ENCODE measurements at places on chromosomes 3 and 15. TPM values are rescaled to one million over a fixed set of nuclear protein-coding genes. Genes with fewer than 3 reads are reported as not detected.
A peak's percentile ranks its signal among the peaks of the same experiment; 100 is the strongest.

- H3K4me1 ChIP-seq = no peaks in the 10 kb centered on the region
- H3K27ac ChIP-seq = no peak overlapping the region
- H3K36me3 ChIP-seq = no peaks in the 10 kb centered on the region
- no peaks in the 10 kb centered on the region for H3K27me3 ChIP-seq
- no peak overlapping the region for H3K4me3 ChIP-seq
These were observed 5.5 kb downstream of the MYL3 start for GRCh38 chr3:46857485-46858341.

PPCDC gene
- total RNA-seq = 15.1 TPM

GRCh38 chr3:128351546-128351945 is 115.1 kb downstream of the DNAJB8 start:
- no peaks in the 10 kb centered on the region for H3K27me3 ChIP-seq
- H3K27ac ChIP-seq = no peak overlapping the region
- DNase-seq = no peak

TLR9 gene
- total RNA-seq = 21.0 TPM

GRCh38 chr3:58085616-58086015 is 77.4 kb downstream of the FLNB start:
- H3K4me3 ChIP-seq = no peak overlapping the region
- peaks cover 8% of the 10 kb centered on the region for H3K4me1 ChIP-seq
- H3K27ac ChIP-seq = peak overlapping the region; percentile 46

DNA sequence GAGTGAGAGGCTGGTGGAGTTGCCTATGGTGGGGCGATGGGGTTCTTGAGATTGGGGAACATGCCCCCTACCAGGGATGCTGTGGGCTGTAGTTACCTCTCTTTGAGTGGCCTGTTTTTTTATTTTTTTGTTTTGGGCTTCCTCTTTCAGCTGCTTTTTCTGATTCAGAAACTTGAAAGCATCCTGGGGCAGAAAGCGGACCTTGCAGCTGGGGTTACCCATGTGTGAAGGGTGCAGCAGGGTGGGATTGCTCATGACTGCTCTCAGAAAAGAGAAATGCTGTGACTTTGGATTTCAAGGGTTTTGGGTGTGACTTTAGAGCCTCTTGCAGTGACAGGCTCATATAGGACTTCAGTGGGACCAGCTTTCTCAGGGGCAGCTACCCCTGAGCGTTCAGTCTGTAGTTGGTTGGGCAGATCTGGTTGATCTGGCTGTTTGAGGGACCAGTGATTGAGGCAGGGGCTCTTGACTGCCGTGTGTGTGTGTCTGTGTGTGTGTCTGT is 1.8 kb downstream of the LIMD1 start:
- peak; percentile 91 for DNase-seq
- H3K36me3 ChIP-seq = peaks cover 29% of the 10 kb centered on the region
- H3K27me3 ChIP-seq = no peaks in the 10 kb centered on the region
- peak overlapping the region; percentile 76 for H3K27ac ChIP-seq
- peaks cover 82% of the 10 kb centered on the region for H3K4me1 ChIP-seq

BCL2A1 gene
- 32.9 TPM for total RNA-seq

RGMA gene
- not detected for total RNA-seq

ASB14 gene
- total RNA-seq = not detected

GRCh38 chr15:57806003-57806402 is 99.5 kb downstream of the POLR2M start:
- no peaks in the 10 kb centered on the region for H3K4me1 ChIP-seq
- no peaks in the 10 kb centered on the region for H3K27me3 ChIP-seq
- no peaks in the 10 kb centered on the region for H3K36me3 ChIP-seq
- H3K4me3 ChIP-seq = no peak overlapping the region
- H3K27ac ChIP-seq = no peak overlapping the region

- no peak overlapping the region for H3K4me3 ChIP-seq
- no peaks in the 10 kb centered on the region for H3K4me1 ChIP-seq
- DNase-seq = no peak
- peaks cover 2% of the 10 kb centered on the region for H3K27me3 ChIP-seq
- no peaks in the 10 kb centered on the region for H3K36me3 ChIP-seq
- H3K27ac ChIP-seq = no peak overlapping the region
These were observed 117.2 kb downstream of the ADCY5 start for GRCh38 chr3:123331651-123332050.

DNA sequence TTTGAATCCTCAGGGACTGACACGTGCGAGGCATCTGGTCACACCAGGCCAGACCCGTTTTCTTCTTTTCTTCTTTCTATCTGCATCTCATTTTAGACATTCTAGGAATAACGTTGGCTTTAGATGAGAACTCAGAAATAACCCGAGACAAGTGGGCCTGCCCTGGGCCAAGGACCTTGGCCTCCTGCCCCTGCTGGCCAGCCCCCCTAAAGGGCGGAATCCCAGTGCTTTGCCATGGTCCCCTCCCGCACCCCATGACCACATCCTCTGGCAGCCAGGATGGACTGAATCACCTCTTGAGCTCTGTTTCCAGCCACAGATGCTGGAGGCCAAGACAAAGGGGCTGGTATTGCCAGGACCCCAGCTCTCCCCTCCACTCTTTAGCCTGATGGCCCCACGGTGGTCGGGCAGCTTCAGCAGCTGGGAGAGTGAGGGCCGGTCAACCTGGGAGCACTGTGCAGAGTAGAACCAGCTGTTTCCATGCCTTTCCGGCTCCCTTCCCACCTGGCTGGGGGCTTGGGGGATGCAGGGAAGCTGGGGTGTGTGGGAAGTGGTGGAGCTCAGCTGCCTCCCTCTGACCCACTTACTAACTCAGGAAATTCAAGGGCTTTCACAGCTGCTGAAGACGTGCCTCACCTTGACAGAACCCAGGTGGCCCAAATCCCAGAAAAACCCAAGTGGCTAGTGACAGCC is 190.9 kb downstream of the FAM43A start:
- no peak overlapping the region for H3K4me3 ChIP-seq
- DNase-seq = no peak
- H3K27me3 ChIP-seq = no peaks in the 10 kb centered on the region
- no peaks in the 10 kb centered on the region for H3K36me3 ChIP-seq
- H3K4me1 ChIP-seq = peaks cover 29% of the 10 kb centered on the region
- H3K27ac ChIP-seq = no peak overlapping the region

CX3CR1 gene
- 0.19 TPM for total RNA-seq

GRCh38 chr15:49060710-49061495 is 14.7 kb upstream of the SECISBP2L start:
- H3K36me3 ChIP-seq = no peaks in the 10 kb centered on the region
- no peak overlapping the region for H3K27ac ChIP-seq
- H3K4me1 ChIP-seq = no peaks in the 10 kb centered on the region
- no peak for DNase-seq
- H3K4me3 ChIP-seq = no peak overlapping the region

FGF7 gene
- 0.12 TPM for total RNA-seq

CCDC54 gene
- total RNA-seq = not detected

LMAN1L gene
- 1.1 TPM for total RNA-seq

GRCh38 chr3:53989946-53990345 is 98.3 kb upstream of the SELENOK start:
- no peaks in the 10 kb centered on the region for H3K4me1 ChIP-seq
- H3K27ac ChIP-seq = no peak overlapping the region
- no peaks in the 10 kb centered on the region for H3K36me3 ChIP-seq
- DNase-seq = no peak

- H3K36me3 ChIP-seq = no peaks in the 10 kb centered on the region
- DNase-seq = no peak
- no peaks in the 10 kb centered on the region for H3K4me1 ChIP-seq
- H3K4me3 ChIP-seq = no peak overlapping the region
- no peak overlapping the region for H3K27ac ChIP-seq
- no peaks in the 10 kb centered on the region for H3K27me3 ChIP-seq
These were observed 82.4 kb downstream of the RTP4 start for GRCh38 chr3:187450431-187451190.

- H3K4me1 ChIP-seq = no peaks in the 10 kb centered on the region
- no peak overlapping the region for H3K4me3 ChIP-seq
- H3K27ac ChIP-seq = no peak overlapping the region
- no peaks in the 10 kb centered on the region for H3K36me3 ChIP-seq
- DNase-seq = no peak
These were observed 114.1 kb upstream of the CFAP20DC start for GRCh38 chr3:59163953-59164352.

DNA sequence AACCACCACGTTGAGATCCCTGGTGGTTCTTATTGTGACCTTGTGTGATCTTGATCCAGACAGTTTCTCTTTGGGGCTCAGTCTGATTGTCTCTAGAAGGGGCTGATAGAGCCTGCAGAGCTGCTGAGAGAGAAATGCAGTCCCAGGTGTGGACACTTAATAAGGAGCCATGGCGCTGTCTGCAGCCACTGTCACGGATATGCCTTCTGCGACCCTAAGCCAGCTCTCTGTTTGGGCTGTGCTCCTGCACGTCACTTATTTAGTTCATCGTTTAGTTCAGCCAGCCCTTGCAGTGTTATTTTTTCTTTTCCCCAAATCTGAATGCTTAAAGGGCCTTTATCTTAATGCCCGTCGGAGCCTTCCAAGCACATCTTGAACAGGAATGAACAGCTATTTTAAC is 12.0 kb downstream of the SLC6A1 start:
- H3K4me1 ChIP-seq = no peaks in the 10 kb centered on the region
- H3K27me3 ChIP-seq = no peaks in the 10 kb centered on the region
- no peak overlapping the region for H3K27ac ChIP-seq
- no peak overlapping the region for H3K4me3 ChIP-seq

GRCh38 chr3:141064255-141064926 is 13.2 kb downstream of the SPSB4 start:
- no peak overlapping the region for H3K4me3 ChIP-seq
- H3K27ac ChIP-seq = no peak overlapping the region
- DNase-seq = no peak

DNA sequence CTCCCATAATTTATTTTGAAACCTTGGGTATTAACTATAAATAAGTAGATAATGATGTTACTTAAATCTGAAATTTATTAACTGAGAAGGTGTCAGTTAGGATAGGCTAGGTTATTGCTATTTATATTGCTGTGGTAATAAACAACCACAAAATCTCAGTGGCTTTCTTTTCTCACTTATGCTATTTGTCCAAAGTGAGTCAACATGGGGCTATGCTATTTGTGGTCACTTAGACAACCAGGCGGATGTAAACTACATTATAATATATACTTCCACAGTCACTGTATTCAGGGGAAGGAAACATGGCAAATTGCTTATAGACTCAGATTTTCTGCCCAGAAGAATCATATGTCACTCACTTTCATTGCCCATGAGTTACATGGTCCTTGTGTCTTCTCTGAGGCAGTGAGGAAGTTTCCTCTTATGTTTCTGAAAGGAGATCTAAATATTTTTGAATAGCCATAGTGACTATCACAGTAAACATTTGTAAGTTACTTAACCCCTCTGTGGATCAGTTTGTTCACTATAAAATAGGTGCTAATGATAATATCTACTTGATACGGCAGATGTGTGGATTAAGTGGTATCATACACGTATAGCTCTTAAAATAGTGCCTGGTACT is 19.8 kb downstream of the HMG20A start:
- peaks cover 2% of the 10 kb centered on the region for H3K36me3 ChIP-seq
- H3K4me3 ChIP-seq = no peak overlapping the region
- no peak overlapping the region for H3K27ac ChIP-seq
- no peaks in the 10 kb centered on the region for H3K27me3 ChIP-seq
- peaks cover 8% of the 10 kb centered on the region for H3K4me1 ChIP-seq

DNA sequence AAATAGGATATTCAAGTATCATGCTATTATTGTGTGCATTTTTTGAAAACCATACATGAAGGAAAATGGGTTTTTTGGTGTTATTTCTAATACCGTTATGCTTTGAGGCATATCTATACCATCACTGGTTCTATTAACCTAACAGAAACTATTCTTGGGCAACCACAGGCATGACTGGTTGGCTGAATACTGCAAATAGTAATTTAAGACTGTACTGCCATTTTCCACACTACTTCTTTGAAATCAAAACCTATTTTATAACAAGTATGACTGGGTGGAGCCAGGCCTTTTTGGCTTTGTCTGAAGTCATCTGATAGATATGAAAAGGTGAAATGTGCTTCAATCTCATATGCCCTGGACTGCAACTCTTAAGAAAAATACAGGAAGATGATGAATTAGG is 115.1 kb downstream of the ULK4 start:
- no peak overlapping the region for H3K27ac ChIP-seq
- H3K36me3 ChIP-seq = no peaks in the 10 kb centered on the region
- no peaks in the 10 kb centered on the region for H3K27me3 ChIP-seq
- H3K4me1 ChIP-seq = no peaks in the 10 kb centered on the region
- no peak for DNase-seq

- no peaks in the 10 kb centered on the region for H3K36me3 ChIP-seq
- H3K4me1 ChIP-seq = no peaks in the 10 kb centered on the region
- no peak overlapping the region for H3K4me3 ChIP-seq
- no peak for DNase-seq
- no peaks in the 10 kb centered on the region for H3K27me3 ChIP-seq
- H3K27ac ChIP-seq = no peak overlapping the region
These were observed 889.2 kb downstream of the PDCD6IP start for GRCh38 chr3:34687671-34688070.

MUSTN1 gene
- 5.1 TPM for total RNA-seq

DNA sequence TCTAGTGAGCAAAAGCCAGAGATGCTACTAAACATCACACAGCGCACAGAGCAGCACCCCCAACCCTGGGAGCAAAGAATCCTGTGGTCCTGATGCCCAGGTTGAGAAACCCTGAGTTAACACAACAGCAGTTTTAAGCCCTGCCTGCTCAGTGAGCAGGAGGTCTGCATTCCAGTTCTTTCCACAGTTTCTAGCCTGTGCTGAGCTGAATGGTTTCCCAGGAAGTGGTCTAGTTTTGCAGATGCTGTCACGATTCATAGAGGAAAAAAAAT is 171.1 kb upstream of the PROK2 start:
- no peak overlapping the region for H3K27ac ChIP-seq
- H3K4me3 ChIP-seq = no peak overlapping the region
- no peaks in the 10 kb centered on the region for H3K27me3 ChIP-seq
- H3K36me3 ChIP-seq = no peaks in the 10 kb centered on the region
- no peak for DNase-seq
- peaks cover 11% of the 10 kb centered on the region for H3K4me1 ChIP-seq

ISL2 gene
- total RNA-seq = 0.22 TPM

WWTR1 gene
- 0.92 TPM for total RNA-seq

DNA sequence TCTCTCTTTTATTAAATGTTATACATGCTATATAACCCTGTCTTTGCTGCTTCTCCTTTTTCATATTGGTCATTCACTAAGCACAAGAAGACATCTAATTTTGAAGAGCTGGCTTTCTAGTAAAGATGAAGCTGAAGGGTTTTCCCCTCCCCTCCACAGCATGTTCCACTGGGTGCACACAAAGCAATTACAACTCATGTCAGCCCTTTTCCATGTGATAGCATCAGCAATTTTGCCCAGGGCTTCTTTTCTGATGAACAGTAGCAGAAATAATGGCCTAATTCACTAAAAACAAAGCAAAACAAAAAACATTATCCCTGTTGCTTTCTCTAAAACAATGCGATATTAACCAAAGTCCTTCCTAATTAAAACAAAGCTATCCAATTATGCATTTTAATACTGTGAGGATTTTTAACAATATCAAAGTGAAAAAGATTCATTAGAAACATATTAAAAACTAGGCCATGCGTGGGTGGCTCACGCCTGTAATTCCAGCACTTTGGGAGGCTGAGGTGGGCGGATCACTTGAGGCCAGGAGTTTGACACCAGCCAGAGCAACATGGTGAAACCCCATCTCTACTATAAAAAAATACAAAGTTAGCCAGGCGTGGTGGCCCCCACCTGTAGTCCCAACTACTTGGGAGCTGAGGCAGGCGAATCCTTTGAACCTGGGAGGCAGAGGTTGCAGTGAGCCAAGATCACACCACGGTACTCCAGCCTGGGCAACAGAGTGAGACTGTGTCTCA is 12.2 kb upstream of the PIK3R4 start:
- DNase-seq = no peak
- H3K27ac ChIP-seq = no peak overlapping the region
- no peaks in the 10 kb centered on the region for H3K4me1 ChIP-seq
- no peaks in the 10 kb centered on the region for H3K36me3 ChIP-seq
- no peak overlapping the region for H3K4me3 ChIP-seq
- no peaks in the 10 kb centered on the region for H3K27me3 ChIP-seq

- no peak overlapping the region for H3K4me3 ChIP-seq
- no peak overlapping the region for H3K27ac ChIP-seq
- DNase-seq = no peak
- no peaks in the 10 kb centered on the region for H3K27me3 ChIP-seq
These were observed 295.8 kb downstream of the GBE1 start for GRCh38 chr3:81465510-81466200.
